ENCODE measurements at places on chromosomes 1 and 21.
A peak's percentile ranks its signal among the peaks of the same experiment; 100 is the strongest.

DNA sequence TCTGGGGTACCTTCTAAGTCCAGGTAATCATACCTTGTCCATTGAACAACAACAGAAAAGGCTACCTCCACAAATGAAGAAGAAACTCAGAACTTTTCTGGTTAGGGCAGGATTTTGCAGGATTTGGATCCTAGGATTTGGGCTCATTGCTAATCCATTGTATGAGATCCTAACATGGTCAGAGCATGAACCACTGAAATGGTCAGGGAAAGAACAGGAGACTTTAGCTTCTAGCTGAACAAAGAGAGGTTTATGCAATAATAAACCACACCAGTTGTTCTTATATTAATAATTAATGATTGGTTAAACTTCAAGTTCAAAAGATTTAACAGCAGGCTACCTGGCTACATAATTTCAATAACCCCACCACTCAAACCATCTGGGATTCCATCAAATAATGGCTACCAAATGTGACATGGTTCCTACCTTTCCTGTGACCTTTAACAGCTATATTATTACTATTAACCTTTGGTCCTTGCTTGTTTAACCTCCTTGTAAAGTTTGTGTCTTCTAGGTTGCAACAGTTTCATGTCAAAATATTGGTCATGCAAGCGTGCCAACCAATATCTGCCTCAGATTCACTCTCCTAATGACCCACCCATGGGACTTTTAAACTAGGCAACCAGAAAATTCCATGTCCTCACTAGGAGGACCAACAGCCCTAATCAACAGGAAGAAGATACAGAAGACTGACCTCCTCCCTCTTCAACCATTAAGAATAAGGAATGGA is 60.6 kb upstream of the USH2A start:
- no peak overlapping the region for H3K4me3 ChIP-seq
- H3K27ac ChIP-seq: no peak overlapping the region
- DNase-seq: no peak
- H3K27me3 ChIP-seq: peaks cover 82% of the 10 kb centered on the region
- H3K36me3 ChIP-seq: no peaks in the 10 kb centered on the region

GRCh38 chr1:109502364-109502851 is 7.1 kb downstream of the AMIGO1 start:
- no peak overlapping the region for H3K27ac ChIP-seq
- peaks cover under 1% of the 10 kb centered on the region for H3K27me3 ChIP-seq
- DNase-seq: no peak

GRCh38 chr1:245888809-245889208 is 618.3 kb downstream of the SMYD3 start:
- no peaks in the 10 kb centered on the region for H3K27me3 ChIP-seq
- H3K4me3 ChIP-seq: no peak overlapping the region
- peak; percentile 85 for DNase-seq
- no peak overlapping the region for H3K27ac ChIP-seq
- no peaks in the 10 kb centered on the region for H3K4me1 ChIP-seq

- H3K27me3 ChIP-seq: no peaks in the 10 kb centered on the region
- H3K4me1 ChIP-seq: no peaks in the 10 kb centered on the region
- H3K36me3 ChIP-seq: no peaks in the 10 kb centered on the region
- peak; percentile 75 for DNase-seq
These were observed 605.3 kb upstream of the NR5A2 start for GRCh38 chr1:199422206-199422605.

DNA sequence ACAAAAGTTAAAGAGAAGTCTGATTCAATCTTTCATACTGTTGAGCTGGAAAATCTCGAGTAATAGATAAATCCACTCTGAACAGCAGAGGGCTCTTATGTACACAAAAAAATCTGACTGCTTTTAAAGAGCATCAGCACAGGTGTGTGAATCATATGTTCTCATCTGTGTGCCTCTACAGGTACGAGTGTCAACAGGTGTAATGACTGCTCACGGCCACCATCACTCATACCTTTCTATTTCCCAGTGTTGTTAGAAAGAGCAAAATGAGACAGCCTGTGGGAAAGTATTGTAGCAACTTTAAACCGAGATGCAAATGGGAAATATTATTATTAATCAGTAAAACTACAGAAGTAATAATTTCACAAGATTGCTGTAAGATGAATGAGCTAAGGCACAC is 49.0 kb upstream of the SCAF4 start:
- no peaks in the 10 kb centered on the region for H3K27me3 ChIP-seq
- DNase-seq: peak; percentile 54
- H3K36me3 ChIP-seq: no peaks in the 10 kb centered on the region
- H3K27ac ChIP-seq: no peak overlapping the region

GRCh38 chr1:112761714-112762480 is 46.8 kb upstream of the PPM1J start:
- peak overlapping the region; percentile 82 for H3K27ac ChIP-seq
- H3K36me3 ChIP-seq: no peaks in the 10 kb centered on the region
- H3K4me1 ChIP-seq: peaks cover 32% of the 10 kb centered on the region
- DNase-seq: no peak
- H3K27me3 ChIP-seq: no peaks in the 10 kb centered on the region

DNA sequence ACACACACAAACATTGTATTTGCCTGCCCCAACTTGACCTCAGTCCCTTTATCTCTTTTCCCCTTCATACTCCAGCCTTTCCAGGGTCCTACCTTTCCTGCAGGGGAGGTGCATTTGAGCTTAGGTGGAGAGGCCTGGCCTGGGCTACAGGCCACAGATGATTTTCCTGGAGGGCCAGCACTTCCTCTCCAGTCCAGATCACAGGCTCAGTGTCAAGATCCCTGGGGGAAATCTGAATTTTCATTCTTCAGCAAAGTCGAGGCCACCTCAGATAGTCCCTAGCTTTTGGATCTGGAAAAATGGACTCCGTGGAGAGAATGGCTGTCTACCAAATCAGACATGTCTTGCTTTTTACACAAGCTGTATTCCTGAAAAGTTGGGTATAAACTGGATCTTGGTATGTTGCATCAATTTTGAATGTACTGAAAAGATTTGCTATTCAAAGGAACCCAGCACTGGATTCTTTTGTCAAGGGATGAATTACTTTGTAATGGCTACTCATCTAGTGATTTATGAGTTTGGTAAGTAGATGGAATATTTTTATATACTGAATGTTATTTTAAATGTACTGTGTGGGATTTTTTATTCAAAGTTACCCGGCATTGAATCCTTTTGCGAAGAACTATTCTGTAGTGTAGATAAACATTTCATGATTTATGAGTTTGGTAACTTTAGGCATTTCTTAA is 78.7 kb downstream of the DDR2 start:
- H3K27ac ChIP-seq: no peak overlapping the region
- no peak overlapping the region for H3K4me3 ChIP-seq
- no peaks in the 10 kb centered on the region for H3K4me1 ChIP-seq
- no peaks in the 10 kb centered on the region for H3K27me3 ChIP-seq
- no peaks in the 10 kb centered on the region for H3K36me3 ChIP-seq
- DNase-seq: no peak

- peaks cover 15% of the 10 kb centered on the region for H3K4me1 ChIP-seq
- no peak overlapping the region for H3K4me3 ChIP-seq
- no peak for DNase-seq
- H3K27me3 ChIP-seq: no peaks in the 10 kb centered on the region
These were observed 102.0 kb downstream of the LHX9 start for GRCh38 chr1:198019126-198019525.

- H3K27me3 ChIP-seq: no peaks in the 10 kb centered on the region
- H3K27ac ChIP-seq: no peak overlapping the region
- peaks cover 6% of the 10 kb centered on the region for H3K4me1 ChIP-seq
- no peak for DNase-seq
- H3K36me3 ChIP-seq: no peaks in the 10 kb centered on the region
These were observed 598.1 kb upstream of the ADGRL4 start for GRCh38 chr1:79604490-79605198.

- H3K27ac ChIP-seq: no peak overlapping the region
- no peak overlapping the region for H3K4me3 ChIP-seq
- H3K36me3 ChIP-seq: no peaks in the 10 kb centered on the region
- no peak for DNase-seq
- H3K4me1 ChIP-seq: no peaks in the 10 kb centered on the region
These were observed 51.1 kb upstream of the NTPCR start for GRCh38 chr1:232899268-232899667.
